Activated naive CD4-positive, alpha-beta T cell treated with anti-CD3 and anti-CD28 coated beads for 36 hours (primary cell): ENCODE measurements at places on chromosomes 12 and 14.

GRCh38 chr12:4763549-4763948 is 43.3 kb downstream of the GALNT8 start:
- peak; percentile 7 for DNase-seq

DNA sequence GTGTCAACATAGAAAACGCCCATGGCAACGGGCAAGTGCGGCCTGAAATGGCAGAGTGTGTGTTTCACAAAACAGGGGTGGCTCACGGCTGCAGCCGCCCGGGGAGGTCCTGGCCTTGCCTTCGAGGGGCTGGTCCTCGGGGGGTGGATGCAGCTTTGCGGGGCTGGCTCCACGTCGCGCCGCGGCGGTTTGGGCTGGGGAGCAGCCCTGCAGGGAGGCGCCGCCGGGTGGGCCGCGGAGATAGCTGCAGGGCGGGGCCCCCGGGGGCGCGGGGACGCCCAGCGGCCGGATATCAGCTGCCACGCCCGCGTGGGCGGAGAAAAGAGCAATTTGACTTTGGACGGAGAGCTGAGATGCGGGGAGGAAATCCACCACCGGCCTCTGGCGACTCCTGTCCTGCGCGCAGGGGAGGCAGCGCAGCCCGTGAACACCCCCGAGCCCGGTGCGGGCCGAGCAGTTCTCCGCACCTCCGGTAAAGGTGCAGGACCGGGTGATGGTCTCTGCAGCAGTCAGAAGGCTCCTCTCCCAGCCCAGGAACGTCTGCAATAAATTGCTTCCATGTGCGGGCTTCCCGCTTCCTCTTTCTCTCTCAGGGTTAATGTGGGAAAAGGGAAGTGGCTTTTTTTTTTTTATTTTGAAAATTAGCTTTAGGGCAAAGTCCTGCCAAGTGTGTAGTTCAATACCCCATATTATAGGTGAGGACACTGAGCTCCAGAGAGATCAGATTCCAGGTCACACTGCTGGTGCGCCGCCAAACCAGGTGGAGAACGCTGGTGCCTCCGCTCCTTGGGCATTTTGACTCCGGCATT is 110.5 kb downstream of the ARF6 start:
- peak; percentile 86 for DNase-seq

- peak; percentile 95 for DNase-seq
Measured at GRCh38 chr12:67482751-67483661, 165.5 kb upstream of the DYRK2 start.

DNA sequence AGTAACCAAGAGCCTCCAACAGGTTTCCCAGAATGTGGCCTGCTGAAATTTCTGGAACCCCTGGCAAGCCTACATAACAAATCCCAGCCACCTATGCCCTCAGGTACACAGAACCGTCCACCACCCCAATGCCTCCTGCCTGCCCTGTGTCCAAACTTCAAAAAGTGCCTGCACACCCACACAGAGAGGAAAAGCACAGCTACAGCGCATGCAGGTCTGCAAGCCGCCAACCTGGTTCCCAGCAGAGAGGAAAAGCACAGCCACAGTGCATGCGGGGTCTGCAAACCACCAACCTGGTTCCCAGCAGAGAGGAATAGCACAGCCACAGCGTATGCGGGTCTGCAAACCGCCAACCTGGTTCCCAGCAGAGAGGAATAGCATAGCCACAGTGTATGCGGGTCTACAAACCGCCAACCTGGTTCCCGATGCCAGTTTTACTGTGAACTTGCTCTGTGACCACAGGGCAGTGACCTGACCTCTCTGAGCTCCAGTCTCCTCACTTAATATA is 113.5 kb downstream of the SCARB1 start:
- no peak for DNase-seq

DNA sequence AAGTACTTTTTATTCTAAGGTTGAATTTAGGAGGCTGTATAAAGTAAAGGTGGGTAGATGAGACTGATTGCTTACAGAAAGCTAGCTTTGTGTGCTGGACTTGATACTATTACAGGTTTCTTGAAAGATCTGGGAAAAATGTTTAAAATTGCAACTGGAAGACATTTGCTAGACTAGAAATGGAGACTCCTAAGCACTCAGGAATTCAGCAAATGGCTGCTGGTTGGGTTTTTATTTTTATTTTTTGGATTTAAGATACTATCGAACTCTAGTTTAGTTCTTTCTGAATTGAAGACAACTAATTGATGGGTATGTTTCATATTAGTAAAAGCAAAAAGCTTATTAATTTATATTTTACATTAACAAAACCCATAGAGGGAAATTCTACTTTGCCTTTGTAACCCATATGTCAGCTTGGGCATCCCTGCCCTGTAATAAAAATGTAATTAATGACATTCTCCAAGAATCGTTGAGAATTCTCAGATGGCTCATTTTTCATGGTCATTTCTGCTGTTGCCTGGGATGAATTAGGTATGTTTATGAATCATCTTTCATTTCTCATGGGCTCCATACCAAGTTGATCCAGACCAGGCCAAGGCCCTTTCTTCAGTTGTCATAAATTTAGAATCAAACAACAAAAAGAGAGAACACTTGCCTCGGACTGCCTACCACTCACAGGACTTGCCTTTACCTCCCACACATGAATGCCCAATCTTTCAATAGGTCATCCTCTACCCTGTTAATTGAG is 102.1 kb downstream of the ERGIC2 start:
- DNase-seq: no peak

- no peak for DNase-seq
Measured at GRCh38 chr12:103028881-103029639, 71.6 kb downstream of the ASCL1 start.

- no peak for DNase-seq
Measured at GRCh38 chr14:31207287-31207754, 272 bp downstream of the HECTD1 start.

DNA sequence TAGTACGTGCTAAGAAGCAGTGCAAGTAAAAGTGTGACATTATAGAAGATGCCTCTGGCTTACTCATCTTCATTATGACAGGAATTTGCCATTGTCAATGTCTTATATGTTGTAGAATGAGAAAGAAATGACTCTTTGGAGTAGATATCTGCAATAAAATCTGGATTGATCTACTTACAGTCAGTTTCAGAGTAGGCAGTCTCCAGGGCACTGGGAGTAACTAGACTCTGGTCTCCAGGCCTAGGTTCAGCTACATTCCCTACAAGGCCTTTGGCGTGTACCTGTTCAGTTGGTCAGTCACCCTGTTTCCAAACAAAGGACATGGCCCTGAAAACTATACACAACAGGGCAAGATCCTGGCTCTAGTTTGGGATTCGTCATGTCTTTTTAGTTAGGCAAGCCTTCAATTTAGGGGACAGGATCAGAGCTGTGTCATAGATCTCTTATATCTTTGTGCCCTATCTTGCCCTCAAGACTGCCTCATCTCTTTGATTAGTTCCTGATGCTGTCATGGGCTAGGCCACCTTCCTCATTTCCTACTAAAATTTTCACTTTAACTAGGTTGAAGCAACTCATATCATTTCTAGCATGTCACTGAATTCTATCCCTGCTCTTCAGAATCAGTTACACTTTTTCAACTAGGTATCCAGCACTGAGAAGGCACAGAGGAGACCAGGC is 410.0 kb downstream of the RAD51B start:
- DNase-seq: no peak
